T-helper 2 cell (primary cell): ENCODE measurements at places on chromosomes 2 and 18.

DNA sequence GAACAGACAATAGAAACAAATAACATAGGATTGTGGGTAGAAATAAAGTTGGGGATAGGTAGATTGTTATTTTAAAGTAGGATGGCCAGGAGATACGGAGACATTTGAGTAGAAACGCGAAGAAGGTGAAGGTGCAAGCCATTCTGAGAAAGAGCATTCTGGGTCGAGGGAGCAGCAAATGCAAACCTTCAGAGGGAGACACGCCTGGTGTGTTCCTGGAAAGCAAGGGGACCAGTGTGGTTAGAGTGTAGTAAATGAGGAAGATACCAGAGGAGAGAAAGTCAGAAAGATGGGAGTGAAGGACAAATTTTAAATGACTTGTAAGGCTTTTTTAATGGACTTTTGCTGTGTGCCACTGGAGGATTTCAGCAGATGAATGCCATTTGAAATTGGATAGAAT, 1.7 kb downstream of the CYP20A1 start:
- no peak for DNase-seq

DNA sequence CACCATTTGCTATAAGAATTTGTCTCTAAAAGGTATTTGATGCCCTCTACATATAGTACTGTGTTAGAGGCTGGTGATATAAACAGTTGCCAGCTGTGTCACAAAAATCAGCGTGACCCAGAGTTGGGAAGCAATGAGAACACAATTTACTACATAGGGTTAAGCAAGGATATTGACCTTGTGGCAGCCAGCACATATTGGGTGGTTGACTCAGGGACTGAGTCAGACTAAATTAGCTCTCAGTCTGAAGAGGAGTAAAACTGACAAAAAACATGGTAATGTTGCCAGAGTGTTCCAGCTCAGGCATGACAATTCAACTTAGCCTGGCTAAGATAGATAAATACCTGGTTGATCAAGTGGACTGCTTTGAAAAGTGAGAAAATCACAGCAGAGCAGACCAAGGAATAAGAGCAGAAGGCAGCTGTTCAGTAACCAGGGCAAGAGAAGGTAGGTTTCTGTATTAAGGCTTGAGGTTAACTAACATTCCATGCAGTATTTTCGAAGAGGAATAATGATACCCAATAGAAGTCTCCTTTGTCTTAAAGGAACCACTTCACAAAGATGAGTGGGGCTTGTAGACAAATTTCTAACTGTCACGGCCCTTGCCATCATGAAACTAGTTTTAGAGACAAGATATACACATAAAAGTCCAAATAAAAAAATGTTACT, 108.2 kb upstream of the ERBB4 start:
- DNase-seq, result no peak

GRCh38 chr18:45626330-45627203, 11.3 kb downstream of the SLC14A2 start:
- DNase-seq, result no peak

DNA sequence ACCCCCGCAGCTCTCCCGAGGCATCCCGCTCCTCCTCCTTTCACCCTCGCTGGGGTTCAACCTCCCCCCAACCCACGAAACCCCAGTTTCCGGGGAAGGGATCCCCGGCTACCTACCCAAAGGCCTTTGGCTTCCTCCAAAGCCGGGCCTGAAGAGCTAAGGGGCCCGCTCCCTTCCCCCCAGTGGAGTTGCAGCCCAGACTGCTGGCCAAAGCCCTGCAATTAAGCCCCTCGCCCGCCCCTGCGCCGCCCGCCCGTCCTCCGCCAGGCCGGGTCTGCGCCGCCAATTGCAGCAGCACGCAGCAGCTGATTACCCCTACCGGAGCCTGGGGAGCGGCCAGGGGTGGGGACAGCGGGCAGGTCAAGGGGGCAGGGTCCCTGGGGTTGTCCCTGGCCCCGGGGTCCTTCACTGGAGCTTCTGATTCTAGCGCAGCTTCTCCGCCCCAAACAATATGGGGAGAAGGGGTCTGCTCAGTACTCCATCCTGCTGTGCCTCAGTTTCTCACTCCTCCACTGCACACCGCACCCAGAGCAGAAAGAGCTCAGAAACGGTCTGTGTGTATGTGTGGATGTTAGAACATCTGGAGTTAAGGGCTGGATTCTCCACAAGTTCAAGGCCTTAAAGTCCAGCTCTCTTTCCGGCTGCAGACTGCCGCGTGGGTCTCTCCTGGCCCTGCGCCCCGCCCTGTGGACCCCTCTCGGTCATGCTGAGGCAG, 16.9 kb downstream of the WNT10A start:
- DNase-seq, result no peak

- no peak for DNase-seq
These were observed 92.3 kb downstream of the HS1BP3 start for GRCh38 chr2:20558391-20559150.

GRCh38 chr2:176317199-176317598, 48.0 kb downstream of the MTX2 start:
- DNase-seq, result no peak

DNA sequence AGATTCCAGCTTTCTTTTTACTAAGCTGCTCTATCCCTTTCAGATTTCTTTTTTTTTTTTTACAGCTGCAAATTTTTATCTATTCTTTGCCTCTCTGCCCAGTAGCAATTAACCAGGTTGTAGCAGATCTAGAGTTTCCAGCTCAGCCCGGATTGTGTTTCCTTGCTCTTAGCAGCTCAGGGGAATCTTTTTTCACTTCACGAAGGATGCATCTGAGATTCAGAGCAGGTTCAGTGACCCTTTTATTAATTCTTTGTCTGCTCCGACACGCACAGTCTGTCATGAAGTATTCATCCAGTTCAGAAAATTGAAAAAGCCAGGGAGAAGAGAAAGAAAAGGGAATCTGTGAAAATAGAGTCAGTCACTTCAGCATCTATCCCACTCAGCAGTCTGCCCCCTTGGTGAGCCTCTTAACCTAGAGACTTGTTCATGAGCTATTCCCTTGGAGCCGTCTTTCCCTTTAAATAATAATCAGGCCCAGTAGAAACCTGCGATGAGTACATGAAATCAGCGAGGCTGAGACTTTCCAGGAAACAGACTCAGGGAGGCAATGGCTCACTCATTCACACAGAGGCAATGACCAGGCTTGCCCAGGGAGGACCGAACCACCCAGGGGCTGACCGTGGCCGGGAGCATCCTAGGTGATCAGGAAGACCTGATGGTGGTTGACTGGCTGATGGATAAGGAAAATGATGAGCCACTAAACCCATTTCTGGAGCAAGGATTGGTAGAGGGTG, 103.4 kb upstream of the ITGA6 start:
- DNase-seq, result no peak

GRCh38 chr2:127638361-127639110, 7.4 kb upstream of the GPR17 start:
- no peak for DNase-seq

DNA sequence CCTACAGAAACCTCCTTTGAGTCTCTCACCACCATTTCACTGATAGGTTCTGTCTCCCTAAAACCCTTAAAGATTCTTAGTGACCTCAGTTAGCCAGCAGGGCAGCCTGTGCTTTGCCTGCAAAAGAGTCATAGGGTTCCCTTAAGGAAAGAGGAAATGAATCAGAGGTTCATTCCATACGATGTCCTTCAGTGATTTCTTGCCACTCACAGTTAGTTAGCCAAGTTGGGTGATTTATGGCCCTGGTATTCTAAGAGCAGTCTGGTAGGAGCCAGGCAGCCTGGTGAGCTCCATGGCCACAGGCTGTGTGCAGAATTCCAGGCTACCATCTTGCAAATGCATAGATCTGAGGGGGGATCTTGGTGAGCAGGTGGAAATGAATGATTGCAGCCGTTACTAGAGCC, 18.7 kb upstream of the CCBE1 start:
- DNase-seq, result no peak

DNA sequence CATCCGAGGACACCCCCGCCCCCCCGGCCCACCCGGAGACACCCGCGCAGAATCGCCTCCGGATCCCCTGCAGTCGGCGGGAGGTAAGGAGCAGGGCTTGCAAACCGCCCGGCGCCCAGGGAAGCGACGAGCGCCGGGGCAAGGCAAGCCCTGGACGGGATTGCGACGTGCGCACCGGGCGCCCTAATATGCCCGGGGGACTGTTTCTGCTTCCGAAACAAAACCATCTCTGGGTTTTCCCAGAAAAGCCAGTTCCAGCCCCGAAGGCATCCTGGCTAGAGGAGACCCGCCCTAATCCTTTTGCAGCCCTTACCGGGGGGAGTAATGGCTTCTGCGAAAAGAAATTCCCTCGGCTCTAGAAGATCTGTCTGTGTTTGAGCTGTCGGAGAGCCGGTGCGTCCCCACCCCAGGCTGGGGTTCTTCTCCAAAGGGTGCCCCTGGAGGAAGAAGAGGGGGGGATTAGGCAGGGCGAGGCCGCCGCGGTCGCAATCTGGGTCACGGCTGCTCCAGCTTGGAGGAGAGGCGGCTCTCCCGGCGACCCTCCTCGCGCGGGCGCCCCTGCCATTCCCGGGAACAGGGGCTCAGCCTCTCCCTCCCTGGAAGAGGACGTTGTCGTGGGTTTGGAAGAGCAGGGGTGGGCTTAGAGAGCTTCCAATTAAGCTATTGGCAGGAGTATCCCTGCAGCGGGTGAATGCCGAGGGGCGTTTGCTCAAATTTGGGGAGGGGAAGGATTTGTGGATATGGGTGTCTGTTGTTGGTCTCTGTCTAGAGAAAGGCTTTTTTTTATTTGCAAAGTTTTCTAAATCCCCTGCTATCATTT, 521 bp downstream of the MYCN start:
- no peak for DNase-seq

DNA sequence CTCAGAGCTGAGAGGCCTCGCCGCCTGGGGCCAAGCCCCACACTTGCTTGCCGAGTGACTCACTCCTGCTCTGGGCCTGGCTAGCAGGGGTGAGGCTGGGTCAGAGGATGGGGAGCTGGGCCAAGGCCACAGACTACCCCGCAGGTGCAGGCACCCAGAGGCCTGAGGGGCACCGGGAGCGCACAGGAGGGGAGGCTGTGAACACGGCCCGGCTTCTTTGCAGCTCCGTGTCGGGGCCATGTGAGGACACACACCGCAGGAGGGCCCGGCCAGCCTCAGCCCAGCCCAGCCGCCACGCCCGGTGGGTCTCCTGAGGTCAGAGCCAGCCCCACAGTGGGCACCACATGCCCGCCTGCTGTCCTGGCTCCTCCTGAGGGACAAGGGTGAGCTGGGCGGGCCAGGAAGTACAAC, 8.4 kb downstream of the GPC1 start:
- DNase-seq, result no peak

- DNase-seq, result no peak
These were observed 185.7 kb downstream of the SMAD7 start for GRCh38 chr18:48765053-48765452.

DNA sequence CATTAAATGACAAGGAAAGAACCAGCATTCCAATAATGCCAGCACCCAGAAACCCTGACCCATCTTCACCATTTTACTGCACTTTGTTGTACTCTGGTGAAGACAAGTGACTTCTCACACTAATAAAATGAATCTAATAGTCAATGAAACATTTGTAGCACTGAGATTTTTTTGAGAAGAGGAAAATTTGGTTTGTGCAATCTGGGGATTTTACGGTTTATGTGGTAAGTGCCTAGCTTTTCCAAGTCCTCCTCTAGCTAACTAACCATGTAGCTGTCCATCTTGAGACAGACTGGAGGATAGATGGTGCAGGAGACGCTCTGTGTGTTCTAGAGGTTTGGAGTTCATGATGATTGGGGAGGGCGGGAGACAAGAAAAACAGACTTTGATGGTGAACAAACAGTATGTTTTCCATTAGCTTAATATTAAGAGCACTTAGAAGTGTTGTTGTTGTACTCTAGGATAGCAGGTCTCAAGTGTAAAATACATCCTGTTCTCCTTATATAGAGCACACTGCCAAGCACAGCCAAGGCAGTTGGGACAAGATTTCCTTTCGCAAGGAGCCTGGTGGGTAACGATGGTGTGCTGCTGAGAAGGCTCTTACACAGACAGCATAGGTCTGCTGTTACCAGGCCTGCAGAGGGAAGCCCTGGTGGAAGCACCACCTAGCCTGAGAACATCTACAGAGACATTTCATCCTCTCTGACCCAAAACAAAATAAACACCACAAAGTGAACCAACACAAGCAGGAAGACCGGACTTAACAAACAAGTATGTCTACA, 83.7 kb downstream of the BCL11A start:
- DNase-seq, result no peak

DNA sequence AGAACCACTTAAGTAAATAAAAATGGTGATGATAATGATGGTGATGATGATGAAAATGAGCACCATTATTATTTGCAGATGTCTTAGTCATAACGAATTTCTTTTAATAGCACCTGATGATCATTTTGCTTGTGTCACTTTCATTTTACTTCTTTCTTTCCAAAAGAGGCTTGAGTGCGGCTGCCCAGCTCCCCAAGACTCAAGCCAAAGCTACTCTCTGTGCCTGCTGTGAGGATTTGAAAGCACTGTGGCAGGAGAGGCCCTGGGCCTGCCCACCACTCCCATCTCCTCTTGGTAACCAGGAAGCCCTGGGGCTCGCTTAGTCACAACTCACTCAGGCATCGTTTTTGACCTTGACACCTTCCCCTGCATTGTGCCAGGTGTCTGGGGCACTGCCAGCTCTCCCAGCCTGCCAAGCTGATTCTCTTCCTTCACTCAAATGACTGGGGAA, 41.2 kb downstream of the RPL37A start:
- DNase-seq, result no peak

DNA sequence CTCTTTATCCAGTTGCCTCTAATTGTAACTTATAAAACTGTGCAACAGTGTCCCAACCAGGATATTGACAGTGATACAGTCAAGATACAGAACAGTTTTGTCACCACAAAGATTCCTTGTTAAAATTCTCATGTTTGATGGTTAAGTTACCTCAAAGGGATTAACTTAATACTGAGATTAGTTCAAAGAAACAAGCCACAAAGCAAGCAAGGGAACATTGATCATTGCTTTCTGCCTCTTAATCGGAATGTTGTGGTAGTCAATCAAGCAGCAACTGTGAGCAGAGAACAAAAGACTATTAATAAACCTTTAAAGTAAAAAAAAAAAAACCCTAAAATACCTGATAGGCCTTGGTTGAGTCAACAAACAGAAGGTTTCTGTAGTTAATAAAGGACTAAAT, 352.3 kb downstream of the PARD3B start:
- no peak for DNase-seq

DNA sequence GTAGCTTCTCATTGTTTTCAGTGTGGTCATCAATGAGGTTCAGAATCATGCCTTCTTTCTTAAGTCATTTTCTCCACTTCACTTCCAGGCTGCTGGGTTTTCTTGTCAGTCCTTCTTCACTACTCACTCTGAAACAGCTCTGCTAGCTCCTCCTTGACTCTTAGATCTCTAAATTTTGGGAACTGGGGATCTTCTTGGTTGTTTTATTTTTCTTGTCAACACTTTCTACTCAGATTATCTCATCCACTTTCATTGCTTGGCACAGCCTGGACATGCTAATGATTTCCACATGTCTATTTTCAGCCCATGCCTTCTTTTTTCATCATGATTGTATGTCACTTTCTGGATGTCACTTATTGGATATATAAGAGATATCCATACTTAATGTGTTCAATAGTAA, 517.8 kb upstream of the DSEL start:
- no peak for DNase-seq
